Stimulated activated CD8-positive, alpha-beta memory T cell treated with anti-CD3 and anti-CD28 coated beads, Interleukin-4, amount 100 ng/mL, for 48 hours (primary cell): ENCODE measurements at places on chromosomes 5 and 9.

DNA sequence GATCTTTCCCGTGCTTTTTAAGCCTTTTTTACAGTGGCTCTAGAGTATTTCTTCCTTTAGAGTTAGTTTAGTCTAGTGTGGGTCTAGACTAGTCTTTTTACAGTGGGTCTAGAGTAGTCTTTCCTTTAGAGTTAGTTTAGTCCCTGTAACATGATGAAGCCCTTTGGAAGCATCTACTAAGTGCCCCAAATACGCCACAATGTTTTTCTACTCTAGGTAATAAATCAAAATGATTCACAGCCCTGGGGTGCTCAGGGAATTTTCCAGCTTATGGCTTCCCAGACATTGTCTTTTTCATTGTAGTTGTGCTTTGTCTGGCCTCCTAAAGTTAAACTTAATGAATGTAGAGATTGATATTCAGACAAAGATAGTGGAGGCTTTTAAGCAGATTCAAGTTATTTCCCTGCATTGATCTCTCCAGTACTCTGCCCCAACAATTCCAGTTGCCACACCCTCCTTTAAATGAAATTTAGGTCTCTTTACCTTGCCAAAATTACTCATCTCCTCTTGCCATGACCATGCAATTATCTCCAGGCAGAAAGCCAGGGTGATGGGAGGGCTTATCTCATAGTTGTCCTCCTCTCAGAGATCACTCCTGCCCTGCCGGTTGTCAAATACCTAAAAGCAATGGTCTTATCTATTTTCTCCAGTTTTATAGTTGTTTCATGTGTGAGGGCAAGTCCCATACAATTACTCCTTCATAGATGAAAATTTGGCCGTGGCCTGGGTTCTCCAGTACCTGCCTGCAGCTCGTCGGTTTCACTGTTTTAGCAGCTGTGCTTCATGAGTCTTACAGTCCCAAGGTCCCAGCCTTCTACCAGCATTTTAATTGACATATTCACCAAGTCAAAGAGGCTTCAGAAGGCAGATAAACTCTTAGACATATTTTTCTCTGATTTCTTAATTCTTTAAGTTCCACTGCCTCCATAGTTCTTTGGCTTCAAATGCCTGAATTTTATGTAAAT, 794.0 kb upstream of the COX7C start:
- no peak for DNase-seq

DNA sequence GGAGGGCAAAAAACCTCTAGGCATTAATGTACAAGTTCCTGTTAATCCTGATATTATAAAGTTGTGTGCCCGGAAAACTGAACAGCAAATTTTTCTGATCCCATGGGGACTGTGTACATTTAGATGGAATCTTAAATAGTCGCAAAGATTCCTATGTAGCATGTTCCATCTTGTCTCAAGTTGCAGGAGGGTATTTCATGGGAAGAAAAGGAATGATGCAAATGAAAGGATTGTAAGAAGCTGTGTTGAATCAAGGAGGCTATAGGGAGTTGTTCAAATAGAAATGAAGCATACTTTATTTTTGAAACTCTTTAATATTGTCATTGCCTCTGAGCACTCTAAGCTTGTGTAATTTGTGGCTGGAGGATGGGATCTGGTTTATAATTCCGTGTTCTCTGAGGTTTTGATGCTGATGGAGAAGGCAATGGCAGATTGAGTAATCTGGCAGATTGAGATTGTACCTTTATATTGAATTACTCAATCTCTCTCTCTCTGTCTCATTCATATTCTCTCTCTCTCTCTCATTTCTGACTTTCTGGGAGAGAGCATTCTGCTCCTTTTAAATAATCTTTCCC, 288.5 kb downstream of the OSTF1 start:
- no peak for DNase-seq

- DNase-seq: peak; percentile 25
Measured at GRCh38 chr5:10601246-10602030, 37.6 kb downstream of the ANKRD33B start.

DNA sequence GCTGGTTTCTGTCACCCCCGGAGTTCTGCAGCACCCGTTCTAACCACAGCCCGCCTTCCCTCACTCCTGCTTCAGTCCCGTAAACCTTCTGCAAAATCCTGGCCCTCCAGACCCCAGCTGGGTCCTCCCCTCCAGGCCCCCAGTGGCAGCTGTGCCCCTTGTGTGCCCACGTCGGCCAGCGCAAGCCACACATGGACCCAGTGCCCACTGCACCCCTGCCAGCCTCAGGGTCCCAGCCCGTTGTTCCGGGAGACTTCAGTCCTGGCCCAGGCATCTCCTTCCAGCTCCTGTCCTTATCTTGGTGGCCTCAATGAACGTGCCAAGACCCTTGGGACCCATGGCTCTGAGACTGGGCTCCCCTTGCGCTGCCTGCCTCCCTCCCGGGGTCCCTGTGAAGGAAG, 43.2 kb downstream of the EXD3 start:
- DNase-seq: no peak

DNA sequence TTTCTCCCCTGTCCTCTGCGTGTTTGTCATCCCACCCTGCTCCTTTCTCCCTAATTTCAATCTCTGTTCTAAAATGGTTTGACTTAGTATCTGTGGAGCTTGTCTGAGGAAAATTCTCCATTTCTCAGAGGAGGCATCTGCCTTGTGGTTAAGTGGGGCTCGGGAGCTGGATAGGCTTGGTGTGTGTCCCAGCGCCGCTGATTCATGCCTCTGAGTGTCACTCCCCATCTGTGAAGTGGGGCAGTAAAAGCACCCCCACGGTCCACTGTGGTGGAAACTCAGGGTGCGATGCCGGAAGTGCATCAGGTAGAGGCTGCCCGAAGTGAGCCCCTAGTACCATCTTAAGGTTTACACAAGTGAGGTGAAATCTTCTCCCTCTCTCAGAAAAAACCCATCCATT, 37.6 kb downstream of the LRSAM1 start:
- no peak for DNase-seq

GRCh38 chr9:38185647-38186403, 116.8 kb upstream of the SHB start:
- DNase-seq: no peak

- DNase-seq: peak; percentile 72
Measured at GRCh38 chr9:124254261-124254682, 3.5 kb upstream of the NEK6 start.

GRCh38 chr9:93357649-93358048, 93.8 kb upstream of the FAM120A start:
- DNase-seq: no peak

GRCh38 chr5:178221282-178221681, 11.3 kb downstream of the PHYKPL start:
- DNase-seq: no peak

- peak; percentile 10 for DNase-seq
Measured at GRCh38 chr5:133854554-133854953, 113.9 kb downstream of the C5orf15 start.

- no peak for DNase-seq
Measured at GRCh38 chr5:60668686-60669304, 31.2 kb downstream of the DEPDC1B start.

- no peak for DNase-seq
Measured at GRCh38 chr9:95090023-95090791, 227.3 kb downstream of the FANCC start.

DNA sequence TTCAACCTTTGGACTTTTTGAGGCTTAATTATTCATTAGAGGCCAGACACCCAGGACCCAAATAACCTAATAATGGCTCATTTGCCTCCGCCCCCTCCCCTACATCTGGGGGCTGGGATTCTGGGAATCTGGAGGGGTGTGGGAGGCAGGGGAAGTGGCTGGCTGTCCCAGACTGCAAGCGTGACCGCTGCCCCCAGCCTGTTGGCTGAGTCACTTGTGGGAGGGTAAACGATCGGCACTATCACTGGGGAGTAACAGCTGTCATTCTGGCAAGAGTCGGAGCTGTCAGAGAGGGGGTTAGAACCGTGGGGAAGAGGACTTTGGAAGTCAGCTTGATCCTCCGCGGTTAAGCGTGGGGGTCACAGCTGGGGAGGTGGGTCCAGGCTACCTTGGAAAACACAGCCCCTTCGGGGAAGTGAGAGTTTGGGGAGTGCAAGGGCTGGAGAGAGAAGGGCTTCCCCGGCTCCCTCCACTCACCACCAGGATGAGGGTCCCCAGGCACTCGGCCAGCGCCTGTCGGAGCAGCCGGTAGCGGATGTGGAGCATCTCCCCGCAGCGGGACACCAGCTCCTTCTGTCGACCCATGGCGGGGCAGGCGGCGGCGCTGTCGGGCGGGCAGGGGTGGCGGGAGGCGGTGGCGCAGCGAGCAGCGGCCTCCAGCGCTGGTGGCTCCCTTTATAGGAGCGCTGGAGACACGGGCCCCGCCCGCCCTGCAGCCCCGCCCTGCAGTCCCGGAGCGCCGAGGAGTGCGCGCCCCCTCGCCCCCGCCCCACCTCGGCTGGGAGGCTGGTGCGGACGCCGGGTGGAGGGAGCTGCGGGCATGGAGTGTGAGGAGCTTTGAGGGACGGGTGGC, at the start of gene AQP3:
TSS of gene AQP3 (minus strand) at position 648 of the 853 bp plus-strand sequence. CDS start at position 585, 63 bp downstream.
- peak; percentile 73 for DNase-seq

DNA sequence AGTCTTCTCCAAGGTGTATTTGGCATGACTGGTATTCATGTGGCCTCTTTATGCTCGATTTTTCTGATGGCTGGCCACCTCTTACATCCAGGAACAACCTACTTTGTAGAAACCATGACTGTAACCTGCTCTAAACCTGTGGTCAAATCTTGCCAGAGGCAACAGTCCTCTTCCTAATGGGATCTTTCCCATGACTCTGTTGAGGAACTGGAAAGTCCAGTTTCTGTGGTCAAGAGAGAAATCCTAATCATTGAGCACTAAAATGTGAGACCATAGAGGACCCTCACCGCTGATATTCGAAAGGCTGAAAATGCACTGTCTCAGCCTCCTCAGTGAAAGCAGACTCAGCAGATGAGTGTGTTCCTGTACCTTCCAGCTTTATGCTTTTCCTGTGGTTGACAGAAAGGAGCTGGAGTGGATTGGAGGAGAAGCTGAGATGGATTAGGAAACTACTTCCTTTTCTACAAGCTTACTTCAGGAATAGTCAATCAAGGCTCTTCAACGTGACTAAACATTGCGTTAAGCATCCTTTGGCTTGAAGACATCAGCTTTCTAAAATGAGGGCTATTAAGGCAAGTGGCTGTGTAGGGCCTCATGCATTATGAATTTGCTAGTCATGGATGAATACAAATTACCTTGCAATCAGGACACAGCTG, 69.7 kb upstream of the DAPK1 start:
- no peak for DNase-seq

DNA sequence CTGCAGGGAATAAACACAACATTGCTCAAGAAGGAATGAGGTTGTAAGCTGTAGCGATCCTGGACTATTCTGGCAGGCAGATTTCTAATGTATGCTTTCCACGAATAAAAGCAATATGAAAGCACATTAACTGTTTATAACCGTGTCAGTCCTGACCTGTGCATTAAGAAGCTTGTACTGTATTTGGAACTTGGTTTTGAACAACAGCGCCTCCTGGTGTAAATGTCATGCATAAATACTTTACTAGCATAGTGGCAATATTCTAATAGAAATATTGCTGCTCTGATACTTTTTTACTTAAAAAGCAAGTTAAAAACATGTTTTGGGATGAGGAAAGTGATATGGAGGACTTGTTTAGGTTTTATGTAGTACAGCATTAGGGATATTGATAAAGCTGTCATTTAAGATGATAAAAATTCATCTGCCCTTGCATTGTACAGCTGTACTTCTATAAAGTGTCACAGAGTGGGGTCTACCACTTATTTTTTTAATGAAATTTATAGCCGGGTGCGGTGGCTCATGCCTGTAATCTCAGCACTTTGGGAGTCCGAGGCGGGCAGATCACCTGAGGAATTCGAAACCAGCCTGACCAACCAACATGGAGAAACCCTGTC, 70.7 kb upstream of the GNE start:
- DNase-seq: peak; percentile 35

GRCh38 chr5:125574491-125575044, 828.1 kb upstream of the ZNF608 start:
- DNase-seq: no peak

DNA sequence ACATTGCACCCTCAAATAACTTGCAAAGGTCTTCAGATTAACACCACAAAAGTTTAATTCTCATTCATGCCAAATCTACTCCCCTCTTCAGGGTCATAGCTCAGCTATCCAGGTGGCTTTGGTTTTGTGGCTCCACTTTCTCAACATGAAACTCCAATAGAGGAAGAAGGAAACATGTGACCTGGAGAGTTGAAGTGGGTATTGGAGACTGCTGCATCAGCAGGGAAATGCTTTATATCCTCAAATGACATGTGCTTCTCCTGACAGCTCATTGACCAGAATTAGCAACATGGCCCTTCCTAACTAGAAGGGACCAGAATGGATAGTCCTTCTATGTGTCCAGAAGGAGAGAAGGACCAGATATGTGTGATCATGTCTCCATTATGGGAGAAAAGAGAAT, 73.6 kb downstream of the TLR4 start:
- no peak for DNase-seq

- no peak for DNase-seq
Measured at GRCh38 chr5:149757197-149757947, 27.3 kb downstream of the PPARGC1B start.

DNA sequence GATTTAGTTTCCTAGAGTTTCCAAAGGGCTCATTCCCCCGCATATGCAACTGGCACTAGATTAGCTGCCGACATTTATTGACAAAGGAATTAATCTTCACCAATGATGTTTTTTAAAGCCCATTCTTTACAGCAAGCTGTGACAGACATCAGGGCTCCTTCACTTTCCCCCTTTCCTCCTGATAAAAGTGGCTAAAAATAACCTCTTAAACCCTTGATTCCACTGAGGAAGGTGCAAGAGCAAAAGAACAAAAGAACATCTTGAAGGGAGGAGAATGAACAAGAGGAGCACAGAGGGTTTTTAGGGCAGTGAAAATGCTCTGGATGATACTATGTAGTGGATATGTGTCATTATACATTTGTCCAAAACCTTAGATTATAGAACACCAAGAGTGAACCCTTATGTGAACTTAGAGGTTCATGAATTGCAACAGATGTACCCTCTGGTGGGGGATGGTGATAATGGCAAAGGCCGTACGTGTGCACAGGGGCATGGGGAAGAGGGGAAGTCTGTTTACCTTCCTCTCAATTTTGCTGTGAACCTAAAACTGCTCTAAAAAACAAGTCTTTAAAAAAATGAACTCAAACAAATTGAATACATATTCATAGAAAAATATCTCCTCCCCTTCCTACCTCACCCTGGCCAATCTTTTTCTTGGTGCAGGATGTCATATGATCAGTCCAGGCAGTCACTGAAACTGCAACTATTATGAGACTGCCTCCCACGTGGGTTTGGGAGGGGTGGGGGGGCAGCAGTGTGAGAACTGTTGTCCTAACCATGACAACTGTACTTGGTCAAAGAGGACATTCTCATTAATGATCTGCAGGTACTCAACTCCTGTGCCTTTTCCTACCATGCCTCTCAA, 83.0 kb downstream of the MARCHF3 start:
- DNase-seq: no peak

DNA sequence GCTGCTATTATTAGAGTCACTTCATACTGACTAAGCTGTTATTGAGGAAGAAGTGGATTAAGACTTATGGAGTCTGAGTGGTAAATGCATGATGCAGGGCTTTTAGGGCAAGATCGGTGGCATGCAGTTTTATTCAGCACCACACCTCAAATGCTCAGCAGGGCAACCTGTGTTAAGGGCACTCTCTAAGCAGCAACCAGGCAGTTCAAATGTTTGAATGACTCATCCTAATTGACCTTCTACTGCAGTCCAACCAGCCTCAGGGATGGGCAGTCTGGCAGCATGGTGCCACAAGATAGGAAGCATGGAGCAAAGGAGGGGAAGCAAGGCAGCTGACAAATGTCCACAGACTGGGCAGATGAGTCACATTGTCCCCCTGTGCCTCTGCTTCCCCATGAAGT, 80.2 kb upstream of the MIER3 start:
- DNase-seq: no peak
